Hematopoietic multipotent progenitor cell treated with erythropoietin and hydrocortisone succinate and interleukin-3 and kit ligand, for 17 days (in vitro differentiated cells): ENCODE measurements at places on chromosomes 12 and 14.

- no peak for DNase-seq
Measured at GRCh38 chr12:49212572-49212971, 23.7 kb upstream of the TUBA1A start.

DNA sequence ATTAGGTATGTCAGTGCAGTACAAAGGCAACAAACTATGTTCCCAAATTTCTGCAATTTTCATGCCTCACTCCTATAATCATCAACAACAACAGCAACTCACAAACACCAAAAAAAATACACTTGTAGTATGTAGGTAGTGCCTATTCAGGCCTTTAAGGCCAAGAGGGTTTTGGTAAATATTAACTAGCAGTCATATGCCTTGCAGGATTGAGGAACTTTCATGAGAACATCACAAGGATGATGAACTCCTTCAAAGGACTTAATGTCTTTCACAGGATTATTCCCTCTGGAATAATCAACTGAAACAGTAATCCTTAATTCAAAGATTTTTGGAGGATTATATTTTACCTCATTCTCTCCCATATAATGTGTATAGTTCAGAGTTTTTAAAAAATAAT is 293.8 kb downstream of the NOVA1 start:
- DNase-seq: no peak

GRCh38 chr14:85380881-85381280 is 149.1 kb upstream of the FLRT2 start:
- no peak for DNase-seq

DNA sequence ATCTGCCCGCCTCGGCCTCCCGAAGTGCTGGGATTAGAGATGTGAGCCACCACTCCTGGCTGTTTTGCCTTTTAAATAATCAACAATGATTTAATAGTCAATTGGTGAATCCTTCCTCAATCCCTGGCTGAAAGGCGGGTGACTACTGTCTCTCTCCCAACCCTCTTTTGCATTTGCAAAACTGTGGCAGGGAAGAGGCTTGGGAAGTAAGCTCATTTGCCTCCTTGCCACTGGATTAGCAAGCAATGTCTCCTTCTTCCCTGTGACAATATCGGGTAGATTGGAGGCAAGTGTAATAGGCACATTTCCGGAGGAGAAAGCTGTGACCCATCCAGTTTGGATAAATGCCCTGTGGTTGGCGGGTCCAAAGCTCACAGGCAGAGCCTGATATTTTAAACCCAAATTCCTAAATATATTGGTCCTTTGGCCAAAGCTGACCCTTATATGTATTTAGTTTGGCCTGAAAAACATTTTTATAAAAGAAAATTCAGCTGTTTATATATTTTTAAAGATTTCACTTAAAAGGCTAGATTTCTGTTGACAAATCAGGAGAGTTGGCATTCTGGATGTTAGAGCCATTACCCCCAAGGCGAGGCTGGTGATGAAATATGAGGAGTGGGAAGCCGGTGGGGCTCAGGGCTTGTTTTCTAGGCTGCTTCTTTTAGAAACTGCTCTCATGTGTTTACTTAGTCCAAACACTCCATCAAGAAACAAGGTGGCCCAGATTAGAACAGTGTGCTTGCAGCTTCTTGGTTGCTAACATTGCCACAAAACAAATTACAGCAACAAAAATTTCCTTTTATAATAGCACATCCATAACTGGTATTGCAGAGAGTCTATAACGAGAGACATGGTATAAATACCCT is 646.9 kb upstream of the TMEM132C start:
- no peak for DNase-seq

GRCh38 chr12:46717868-46718267 is 107.9 kb downstream of the SLC38A4 start:
- no peak for DNase-seq

DNA sequence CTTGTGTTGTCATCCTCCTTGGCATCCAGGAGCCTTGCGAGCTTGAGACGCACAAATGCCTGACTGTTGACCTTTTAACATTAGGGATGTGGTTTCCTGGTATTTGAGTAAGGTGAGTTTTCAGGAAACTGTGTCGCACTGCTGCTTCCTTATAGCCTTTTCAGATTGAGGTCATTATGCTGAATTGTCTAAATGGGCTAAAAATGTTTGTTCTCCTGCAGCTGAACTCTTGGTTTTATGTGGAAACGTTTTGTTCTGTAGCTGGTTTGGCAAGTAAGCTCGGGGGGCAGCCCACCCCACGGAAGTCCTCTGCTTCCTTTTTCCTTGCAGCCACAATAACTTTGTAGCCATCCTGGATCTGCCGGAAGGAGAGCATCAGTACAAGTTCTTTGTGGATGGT is 5.7 kb downstream of the PRKAB1 start:
- no peak for DNase-seq

DNA sequence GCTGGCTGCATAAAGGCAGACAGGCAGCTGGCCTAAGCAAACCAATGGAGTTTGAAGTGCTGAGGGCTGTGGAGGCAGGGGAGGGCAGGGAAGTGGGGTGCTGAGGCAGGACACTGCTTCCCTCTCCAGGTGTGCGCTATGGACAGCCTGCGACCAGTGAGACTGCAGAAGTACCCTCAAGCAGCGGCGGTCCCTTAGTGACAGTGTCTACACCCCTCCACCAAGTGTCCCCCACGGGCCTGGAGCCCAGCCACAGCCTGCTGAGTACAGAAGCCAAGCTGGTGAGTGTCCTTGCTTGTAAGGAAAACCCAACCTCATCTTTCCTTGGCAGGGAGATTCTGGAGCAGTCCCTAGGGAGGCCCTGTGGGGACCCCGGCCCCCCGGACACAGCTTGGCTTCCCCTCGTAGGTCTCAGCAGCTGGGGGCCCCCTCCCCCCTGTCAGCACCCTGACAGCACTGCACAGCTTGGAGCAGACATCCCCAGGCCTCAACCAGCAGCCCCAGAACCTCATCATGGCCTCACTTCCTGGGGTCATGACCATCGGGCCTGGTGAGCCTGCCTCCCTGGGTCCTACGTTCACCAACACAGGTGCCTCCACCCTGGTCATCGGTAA is 17.9 kb downstream of the HNF1A start:
- no peak for DNase-seq

- no peak for DNase-seq
Measured at GRCh38 chr12:16622338-16622737, 16.4 kb upstream of the LMO3 start.

DNA sequence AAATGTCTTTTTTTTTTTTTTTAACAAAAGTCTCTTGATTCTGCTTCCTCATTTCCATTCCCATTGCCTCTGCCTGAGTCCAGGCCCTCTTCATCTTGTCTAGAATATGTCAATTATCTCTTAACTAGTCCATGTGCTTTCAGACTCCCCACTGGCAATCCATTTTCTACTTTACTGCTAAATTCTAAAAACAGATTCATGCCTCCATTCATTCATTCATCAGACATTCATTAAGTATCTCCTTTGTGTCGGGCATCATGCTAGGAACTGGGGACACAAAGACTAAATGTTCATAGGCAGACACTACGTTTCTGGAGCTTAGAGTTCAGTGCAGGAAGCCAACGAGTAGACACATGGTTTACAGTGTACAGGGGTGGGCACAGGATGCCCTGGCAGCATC is 9.6 kb upstream of the NEDD1 start:
- no peak for DNase-seq

DNA sequence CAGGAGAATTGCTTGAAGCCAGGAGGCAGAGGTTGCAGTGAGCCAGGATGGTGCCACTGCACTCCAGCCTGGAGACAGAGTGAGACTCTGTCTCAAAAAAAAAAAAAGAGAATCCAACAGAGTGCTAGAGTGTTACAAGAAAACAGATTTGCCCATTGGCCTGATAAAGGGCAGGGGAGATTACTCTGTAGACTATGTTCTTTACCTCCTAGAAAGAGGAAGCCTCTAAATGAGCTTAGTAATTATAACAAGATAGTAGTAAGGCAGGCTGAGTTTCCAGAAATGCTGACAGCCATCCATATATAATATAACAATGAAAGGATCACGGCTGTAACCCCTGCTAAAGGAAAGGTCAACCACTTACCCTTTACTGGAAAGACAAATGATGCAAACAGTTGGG is 24.4 kb downstream of the AK7 start:
- DNase-seq: no peak

DNA sequence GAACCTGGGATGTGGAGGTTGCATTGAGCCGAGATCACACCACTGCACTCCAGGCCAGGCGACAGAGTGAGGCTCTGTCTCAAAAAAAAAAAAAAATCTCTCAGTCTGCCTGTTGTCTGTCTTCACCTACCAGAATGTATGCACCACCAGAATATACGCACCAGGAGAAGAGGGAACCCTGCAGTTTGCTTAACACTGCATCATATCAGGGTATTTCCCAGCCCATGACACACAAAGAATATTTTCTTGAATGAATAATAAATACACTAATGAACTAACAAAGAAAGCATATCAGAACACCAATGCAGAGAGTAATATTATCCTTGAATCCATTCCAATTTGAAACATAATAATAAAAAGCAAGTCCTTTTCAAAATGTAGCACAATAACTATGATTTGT is 44.2 kb upstream of the FOXN3 start:
- DNase-seq: no peak

DNA sequence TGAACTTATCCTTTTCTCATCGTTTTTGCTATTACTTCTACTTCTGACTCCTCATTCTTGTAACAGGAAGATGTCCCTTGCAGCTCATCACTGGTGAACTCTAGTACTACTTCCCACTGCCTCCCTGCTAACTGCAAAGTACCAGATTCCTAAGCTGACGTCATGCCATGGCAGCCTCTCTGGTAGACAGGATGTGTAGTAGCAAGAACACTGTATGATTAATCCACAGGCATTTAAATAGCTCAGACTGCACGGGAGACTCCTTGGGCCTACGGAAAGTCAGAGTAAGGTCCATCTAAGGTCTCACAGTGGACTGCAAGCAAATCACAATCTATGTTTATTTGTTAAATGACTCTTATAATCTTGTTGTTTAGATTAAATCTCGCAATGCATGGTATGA is 43.5 kb downstream of the DNAI7 start:
- no peak for DNase-seq

GRCh38 chr12:131671871-131672270 is 39.0 kb upstream of the SFSWAP start:
- no peak for DNase-seq

GRCh38 chr12:91690531-91690930 is 455.1 kb downstream of the BTG1 start:
- no peak for DNase-seq

DNA sequence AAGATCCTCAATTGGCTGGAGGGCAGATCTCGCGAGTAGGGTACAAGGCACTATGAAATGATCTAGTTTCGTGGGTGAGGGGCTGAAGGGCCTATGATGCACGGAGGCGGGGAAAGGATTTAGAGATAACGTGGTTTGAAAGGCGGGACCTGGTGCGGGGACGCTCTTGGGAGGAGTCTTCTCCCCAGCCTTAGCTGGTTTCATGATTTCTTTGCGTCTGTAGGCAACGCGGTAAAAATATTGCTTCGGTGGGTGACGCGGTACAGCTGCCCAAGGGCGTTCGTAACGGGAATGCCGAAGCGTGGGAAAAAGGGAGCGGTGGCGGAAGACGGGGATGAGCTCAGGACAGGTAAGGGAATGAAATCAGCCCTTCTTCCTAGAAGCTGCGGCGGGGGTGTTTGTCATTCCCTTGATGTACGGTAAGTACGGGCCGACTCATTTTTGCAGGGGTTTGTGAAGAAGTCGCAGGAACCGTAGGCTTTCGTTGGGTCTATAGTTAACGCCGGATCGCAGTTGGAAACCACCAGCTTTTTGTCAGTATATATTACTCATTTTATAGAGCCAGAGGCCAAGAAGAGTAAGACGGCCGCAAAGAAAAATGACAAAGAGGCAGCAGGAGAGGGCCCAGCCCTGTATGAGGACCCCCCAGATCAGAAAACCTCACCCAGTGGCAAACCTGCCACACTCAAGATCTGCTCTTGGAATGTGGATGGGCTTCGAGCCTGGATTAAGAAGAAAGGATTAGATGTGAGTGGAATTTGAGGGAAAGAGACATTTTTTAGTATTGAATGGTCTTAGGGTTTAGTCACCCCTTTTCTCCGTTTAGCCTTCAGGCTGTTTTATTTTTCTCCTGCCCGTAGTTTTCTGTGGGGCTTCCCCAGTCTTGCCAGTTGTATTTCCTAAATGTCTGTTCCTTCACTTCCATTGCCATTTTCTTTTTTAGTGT is 602 bp downstream of the APEX1 start:
- DNase-seq: no peak

DNA sequence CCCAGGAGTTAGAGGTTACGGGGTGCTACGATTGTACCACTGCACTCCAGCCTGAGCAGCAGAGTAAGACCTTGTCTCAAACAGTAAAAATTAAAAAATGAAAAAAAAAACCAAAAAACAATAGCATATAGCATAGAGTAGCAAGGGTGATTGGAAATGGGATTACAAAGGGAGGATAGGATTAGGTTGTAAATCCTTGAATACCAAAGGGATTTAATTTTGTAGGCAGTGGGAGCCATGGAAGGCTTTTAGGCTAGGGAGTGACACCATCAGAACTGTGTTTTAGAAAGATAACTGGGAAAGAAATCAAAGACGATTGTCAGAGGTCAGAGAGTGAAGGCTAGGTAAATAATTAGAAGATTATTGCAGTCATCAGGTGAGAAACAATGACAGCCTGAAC is 2.8 kb upstream of the SGPP1 start:
- DNase-seq: no peak

DNA sequence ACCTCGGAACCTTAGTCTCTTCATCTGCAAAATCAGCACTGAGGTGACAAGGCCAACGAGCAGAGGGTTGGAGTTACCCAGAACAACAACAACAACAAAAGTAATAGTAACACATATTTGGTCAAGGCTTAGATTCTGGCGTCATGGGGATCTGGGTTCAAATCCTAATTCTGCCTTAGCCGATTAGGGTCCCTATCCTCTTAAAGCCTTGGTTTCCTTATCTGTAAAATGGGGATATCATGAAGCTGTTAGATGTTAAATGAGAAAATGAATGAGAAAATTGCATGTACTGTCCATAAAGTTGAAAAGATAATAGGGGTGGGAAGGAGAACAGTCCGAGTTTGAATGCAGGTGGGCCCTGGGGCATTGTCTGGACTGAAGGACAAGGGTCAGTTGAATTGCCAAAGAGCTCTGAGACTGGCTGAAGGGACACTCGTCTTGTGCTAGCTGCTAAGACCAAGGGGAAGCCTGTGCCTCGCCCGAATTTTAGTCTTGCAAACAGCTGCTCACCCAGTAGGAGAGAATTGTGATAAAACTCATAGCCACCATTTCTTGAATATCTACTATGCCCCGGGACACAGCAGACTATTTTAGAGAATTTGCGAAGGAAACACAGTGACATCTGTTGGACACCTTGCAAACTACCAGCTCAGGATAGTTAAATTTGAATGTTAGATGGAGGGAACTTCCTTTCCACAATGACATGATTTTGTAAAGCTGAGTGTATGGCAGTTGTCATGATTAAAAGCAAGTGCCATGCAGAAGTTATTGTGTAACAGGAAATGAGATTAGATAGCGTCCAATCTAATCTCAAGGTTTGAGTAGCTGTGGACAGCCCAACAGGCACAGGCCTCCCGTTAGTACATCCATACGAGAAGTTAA is 6.8 kb upstream of the HNF1A start:
- DNase-seq: peak; percentile 62

DNA sequence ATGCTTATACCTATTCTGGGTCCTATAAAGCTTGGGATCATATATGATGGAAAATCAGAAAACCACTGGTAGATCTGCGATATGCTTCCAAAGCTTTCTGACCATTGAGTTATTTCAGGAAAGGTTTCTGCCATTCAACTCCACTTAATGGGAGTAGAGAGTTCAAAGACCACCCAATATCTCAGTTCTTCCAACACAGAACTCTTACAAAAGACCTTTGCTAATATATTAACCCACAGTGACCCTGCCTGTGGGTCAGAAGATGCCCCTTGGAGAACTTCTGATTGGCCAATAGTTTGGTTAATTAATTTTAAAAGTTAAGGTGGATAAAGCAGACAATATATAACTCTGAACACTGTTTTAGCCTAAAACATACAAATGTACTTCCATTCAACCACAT is 213.0 kb downstream of the IPO8 start:
- no peak for DNase-seq
